Neural crest cell (in vitro differentiated cells): ENCODE measurements at places on chromosomes 7 and 10.

DNA sequence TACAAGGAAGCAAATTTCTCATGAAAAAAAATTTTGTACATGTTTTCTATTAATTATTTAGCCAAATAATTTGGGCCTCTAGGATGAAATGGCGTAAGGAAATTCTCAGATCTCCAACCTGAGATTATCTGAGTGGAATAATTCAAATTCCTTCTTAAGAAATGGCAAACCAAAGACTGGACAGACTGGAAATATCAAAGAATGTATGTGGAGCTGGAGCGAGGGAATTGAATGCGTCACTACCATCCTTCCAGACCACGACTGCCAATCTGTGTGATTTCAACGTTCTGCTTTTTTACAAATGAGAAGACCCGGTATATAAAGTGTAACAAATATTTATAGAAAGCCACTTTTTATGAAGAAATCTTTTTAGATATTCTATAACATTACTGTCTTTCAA is 12.4 kb upstream of the BLNK start:
- no peak for DNase-seq

DNA sequence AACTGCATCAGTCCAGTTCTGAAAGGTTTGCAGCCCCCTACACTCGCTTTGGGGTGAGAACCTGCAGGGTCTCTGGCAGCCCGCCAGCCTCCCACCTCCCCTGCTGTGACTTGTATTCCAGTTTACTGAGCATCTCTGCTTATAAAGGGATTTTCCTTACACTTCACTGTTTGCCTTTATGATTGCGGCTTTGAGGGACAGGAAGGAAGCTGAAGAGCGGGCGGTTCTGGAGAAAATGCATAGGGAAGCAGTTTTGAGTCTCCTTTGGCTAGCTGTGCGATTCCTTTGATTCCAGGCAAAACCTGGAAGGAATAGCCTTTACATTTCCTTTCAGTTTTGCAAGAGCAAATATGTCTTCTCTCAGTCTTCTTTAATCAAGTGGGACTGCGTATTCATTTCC is 65.0 kb upstream of the TRIM8 start:
- no peak for DNase-seq

GRCh38 chr7:43463401-43463980 is 119.4 kb upstream of the STK17A start:
- no peak for DNase-seq

- no peak for DNase-seq
Measured at GRCh38 chr7:47392241-47392759, 189.6 kb downstream of the TNS3 start.

DNA sequence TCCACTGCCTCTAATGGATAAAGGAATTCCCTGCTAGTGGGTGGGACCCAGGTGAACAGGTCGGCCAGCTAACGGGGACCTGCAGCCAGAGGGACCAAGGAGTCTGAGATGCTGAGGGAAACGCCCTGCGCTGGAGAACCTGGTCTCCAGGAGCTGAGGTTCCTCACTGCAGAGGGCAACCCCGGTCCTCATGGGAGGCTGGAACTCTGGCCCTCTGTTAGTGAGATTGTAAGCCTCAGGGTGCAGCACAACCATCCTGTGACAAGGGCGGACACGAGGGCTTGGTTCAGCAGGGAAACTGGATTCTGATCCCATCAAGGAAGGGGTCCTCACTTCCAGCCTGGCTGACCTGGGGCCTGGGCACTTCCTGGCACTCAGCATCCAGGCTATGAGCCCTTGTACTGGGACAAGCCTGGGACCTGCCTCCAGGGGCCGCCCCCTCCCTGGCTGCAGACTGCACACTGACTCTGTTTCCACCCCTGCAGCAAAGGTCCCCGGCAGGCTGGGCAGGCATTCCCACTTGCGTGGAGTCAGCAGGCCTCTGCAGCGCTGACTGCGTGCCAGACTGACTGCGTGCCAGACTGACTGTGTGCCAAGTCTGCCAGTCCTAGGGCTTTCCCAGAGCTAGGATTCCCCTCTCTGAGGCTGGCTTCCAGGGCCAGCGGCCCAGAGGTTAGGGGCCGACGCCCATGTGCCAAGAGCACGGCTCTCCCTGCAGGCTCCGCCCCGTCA is 143.2 kb downstream of the MAPK8 start:
- no peak for DNase-seq

- no peak for DNase-seq
Measured at GRCh38 chr10:34397324-34397723, 417.8 kb downstream of the PARD3 start.

DNA sequence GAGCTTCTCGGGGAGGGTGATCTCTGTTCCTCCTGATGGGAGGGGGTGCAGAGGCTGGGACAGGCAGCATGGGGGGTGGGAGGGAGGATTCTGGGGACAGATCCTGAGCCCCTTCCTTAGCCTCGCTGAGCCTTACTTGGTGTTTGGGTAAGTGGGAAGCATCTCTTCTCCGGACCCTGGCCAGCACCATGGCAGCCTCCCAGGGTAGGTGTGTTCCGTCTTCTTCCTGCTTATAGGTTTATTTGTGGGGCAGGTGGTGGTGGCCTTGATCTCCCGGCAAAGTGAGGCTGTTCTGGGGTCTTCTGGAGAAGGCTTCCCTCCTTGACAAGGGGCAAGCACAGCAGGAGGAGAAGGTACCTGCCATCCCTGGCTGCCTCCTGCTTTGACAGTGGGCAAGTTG is 226.9 kb downstream of the GLRX3 start:
- DNase-seq, result no peak

GRCh38 chr10:29681676-29682448 is 47.1 kb upstream of the SVIL start:
- no peak for DNase-seq

GRCh38 chr7:601595-602340 is 82.1 kb upstream of the PDGFA start:
- DNase-seq, result no peak

DNA sequence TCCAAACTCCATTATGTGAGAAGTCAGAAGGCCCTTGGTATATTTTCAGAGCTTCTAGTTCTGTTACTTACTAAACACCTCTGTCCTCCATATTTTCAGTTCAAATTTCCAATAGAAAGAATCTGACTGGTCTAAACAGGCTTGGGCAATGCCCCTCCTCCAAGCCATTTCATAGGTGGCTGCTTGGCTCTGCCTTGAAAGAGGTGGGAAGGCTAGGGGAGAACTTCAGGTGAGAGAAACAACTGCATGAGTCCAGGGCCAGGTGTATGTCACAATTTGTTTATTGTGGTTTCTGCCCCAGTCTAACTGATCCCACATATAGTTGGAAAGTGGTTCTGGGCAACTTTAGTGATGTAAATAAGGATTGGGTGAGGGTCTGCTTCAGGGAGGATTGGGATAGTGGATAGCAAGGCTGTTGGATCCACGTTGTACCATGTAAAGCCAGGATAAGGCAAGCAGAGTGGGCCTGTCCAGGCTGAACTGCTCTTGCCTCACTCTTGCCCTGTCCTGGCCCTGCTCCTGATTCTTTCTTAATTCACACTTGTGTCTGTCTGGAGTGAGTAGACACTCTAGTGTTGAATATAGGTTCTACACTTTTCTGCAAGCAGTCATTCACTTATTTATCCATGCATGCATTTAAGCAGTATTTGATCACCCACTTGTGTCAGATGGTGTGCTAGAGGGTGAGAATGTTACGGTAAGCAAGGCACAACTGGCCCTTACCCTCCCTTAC is 67.5 kb upstream of the COMTD1 start:
- no peak for DNase-seq

DNA sequence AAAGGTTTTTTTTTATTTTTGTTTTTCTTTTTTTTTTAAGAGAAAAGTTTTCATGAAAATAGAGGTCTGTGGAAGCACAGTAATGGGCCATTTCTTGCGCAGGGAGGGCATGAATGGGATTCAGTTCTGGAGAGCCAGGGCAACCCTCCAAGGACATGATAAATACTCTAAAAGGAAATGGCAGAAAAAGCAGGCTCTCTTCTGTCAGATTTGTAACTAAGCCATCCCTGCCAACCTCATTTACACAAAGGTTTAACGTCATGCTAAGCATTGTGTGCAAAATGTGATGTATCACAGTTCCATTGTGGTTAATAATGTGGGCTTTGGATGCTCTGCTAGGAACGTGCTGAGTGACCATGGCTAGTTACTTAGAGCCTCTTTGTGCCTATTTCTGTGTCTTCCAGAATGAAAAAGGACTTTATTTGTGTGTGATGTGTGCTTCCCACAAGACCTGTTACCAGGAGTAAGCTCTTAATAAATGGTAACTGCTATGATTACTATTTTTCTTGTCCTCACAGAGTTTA is 1095.9 kb upstream of the SORCS1 start:
- DNase-seq, result no peak

GRCh38 chr7:30813466-30813865 is 42.2 kb downstream of the MINDY4 start:
- DNase-seq, result no peak

DNA sequence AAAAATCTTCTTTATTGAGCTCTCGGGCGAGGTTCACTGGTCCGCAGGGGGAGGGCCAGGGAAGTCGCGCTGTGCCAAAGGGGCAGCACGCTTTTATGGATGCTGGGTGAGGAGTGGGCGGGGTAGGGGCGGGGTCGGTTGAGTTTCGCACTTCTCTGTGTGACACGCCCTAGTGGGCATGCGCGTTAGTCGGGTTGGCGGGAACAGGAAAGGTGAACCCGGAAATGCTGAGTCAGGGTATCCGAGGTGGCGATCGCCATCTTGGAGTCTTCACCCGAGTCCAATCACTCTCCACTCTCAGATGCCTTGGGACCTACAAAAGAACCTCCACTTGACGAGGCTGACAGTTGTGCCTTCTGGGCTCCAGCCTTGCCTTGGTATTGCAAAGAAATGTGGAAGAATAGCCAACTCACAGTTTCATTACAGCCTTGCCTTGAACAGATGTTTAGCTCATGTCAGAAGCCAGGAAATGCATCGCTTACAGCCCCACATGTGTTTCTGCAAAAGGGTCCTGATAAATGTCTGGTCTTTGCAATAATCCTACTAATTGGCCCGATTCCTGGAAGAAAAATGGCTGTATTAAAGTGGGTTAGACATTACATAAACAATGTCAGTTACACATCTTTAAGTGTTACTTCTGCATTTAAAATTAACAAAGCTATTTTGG is 64.1 kb downstream of the AHR start:
- no peak for DNase-seq

DNA sequence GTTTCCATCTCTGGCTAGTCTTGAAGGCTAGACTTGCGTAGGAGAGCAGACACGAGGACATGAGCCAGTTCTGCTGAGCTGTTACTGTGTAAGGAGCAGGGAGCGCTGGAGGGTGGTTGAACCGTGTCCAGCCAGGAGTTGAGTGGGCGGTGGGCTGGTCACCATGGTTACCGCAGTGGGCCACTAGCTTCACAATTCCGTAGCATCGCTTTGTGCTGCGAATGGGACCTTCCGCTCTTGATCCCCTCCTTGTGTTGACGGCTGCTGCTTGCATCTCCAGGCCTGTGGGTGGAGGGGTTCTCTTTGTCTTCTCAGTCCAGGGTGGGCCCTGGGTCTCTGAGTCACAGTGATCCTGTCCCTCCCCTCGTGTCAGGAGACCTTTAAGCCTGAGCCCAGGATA is 49.4 kb upstream of the OCM start:
- peak; percentile 68 for DNase-seq

GRCh38 chr7:26587536-26587935 is 276.9 kb downstream of the SKAP2 start:
- no peak for DNase-seq

DNA sequence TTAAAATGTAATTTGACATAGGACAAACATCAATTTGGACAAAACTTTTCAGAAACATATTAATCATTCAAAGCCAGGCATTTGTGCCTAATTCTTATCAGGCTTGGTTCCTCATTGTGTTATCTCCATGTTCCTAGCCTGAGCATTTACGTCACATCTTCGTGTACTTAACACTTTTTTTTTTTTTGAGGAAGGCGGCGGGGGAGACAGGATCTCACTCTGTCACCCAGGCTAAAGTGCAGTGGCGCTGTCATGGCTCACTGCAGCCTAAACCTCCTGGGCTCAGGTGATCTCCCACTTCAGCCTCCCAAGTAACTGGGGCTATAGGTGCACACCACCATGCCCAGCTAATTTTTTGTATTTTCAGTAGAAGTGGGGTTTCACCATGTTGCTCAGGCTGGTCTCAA is 19.8 kb downstream of the HNRNPA2B1 start:
- no peak for DNase-seq

DNA sequence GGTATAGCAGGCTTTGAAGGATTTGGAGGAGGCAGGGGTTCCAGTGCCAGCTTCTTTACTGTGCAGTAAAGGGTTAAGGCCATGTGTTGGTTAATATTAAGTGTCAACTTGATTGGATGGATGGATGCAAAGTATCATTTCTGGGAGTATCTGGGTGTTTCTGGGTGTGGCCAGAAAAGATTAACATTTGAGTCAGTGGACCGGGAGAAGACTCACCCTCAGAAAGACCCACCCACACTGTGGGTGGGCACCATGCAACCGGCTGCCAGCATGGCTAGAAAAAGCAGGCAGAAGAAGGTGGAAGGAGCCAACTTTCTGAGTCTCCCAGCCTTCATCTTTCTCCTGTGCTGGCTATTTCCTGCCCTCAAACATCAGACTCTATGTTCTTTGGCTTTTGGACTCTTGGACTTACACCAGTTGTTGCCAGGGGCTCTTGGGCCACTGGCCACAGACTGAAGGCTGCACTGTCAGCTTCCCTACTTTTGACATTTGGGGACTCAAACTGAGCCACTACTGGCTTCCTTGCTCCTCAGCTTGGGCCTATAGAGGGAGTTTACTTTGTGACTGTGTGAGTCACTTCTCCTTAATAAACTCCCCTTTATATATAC is 6.8 kb upstream of the TRUB1 start:
- DNase-seq, result no peak

- DNase-seq, result no peak
Measured at GRCh38 chr7:47441796-47442604, 139.9 kb downstream of the TNS3 start.

GRCh38 chr7:157553256-157553655 is 216.5 kb downstream of the DNAJB6 start:
- no peak for DNase-seq

GRCh38 chr10:507355-507699 is 182.1 kb downstream of the DIP2C start:
- DNase-seq, result no peak

DNA sequence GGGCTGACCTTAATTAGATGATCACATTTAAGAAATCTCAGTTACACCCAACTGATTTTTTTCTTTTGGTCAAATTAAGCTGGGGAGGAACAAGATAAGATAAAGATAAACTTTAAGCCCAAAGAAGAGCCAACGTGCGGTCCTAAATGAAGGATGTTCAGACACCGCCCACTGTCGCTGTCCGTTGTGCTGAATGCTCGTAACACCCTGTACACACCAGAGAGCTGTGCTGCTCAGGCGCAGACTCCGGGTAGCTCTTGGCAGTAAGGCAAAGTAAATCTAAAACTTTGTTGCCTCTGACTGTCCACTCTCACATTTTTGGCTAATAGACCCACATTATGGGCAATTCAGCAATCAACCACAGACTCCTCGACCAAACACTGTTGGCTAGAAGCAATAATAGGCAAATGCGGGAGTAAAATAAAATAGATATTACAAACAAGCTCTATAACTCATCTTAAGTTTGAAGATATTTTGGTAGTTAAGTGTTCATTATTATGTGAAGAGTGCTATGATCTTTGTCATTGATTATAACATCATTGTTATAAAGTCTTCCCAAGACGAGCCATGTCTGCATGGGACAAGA is 57.1 kb downstream of the PLPP4 start:
- DNase-seq, result peak; percentile 71

- DNase-seq, result no peak
Measured at GRCh38 chr7:77262316-77262715, 62.7 kb upstream of the FGL2 start.

GRCh38 chr10:128930515-128930914 is 536.5 kb upstream of the MGMT start:
- DNase-seq, result no peak

- DNase-seq, result no peak
Measured at GRCh38 chr10:133529576-133529946, 2.4 kb downstream of the CYP2E1 start.
